NCI-H2107 (cell line): ENCODE measurements at places on chromosomes 2 and 18.

- no peak for DNase-seq
Observed at GRCh38 chr18:7363338-7363737, 132.4 kb downstream of the LRRC30 start.

- DNase-seq = no peak
Observed at GRCh38 chr2:179129574-179130238, 79.8 kb upstream of the CCDC141 start.

DNA sequence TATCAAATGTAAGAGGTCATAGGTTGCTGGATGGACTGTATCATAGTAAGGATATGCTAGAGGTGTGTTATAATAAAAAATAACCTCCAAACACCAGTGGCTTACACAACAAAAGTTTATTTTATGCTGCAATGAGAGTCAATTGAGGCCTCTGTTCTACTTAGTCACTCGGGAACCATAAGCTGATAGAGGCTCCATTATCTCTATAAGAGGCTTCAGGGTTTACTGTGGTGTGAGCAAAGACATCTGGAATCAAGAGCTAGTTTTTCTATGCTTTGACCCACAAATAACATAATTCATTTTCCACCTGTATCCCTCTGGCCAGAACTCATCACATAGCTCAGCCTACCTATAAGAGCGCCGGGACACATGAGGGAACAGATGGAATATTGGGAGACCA is 47.5 kb upstream of the NEMP2 start:
- no peak for DNase-seq

GRCh38 chr18:12236934-12237832 is 17.0 kb upstream of the CIDEA start:
- DNase-seq = peak; percentile 34

GRCh38 chr2:203071148-203071547 is 56.5 kb downstream of the NBEAL1 start:
- no peak for DNase-seq

DNA sequence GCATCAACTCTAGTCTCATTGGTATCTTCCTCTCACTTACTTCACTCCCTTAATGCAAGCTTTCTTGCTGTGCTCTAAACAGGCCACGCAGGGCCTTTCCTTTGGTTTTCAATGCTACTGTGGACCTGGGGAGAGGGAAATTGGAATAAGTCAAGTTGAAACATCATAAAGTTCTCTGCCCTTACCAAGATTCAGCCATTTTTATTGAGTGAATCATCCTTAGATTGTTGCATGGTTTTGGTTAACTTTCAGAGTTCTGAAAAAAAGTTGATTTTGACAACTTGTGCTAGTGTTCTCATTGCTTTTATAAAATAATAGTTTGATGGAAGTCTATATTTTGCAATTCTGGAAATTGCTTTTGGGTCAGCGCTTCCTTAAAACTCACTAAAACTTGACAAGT is 852.8 kb upstream of the ACVR2A start:
- DNase-seq = no peak

DNA sequence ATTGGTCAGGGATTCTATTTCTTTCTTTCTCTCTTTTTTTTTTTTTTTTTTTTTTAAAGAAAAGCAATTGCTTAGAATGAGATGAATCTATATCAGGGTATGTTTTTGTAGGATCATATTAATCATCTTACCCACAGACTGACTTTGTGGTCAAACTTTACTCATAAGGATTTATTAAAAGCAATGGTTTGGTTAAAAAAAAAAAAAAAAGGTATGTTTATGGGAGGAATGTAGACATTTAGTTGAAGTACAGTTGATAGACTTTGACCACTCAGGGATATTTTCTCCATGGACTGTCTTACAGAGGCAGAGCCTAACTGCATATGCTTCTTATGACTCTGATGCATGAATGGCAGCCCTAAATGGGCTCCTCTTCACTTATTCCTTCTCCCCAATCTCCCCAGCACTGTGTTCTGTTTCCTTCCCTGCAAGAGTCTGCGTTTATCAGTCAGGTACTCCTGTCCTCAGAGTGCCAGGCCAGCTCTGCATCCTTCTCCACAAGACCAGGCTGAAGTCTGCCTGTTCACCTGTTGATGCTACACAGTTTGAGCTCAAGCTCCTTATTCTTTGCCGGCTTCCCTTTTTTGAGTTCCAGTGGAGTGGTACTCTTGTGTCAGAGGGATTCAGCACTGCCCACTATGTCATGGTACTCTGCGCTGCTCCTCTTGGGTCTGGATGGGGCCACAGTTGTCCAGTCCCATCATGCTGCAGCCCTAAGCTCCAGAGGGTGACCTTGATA is 24.3 kb downstream of the CRIM1 start:
- no peak for DNase-seq

GRCh38 chr2:69469784-69470183 is 32.5 kb upstream of the NFU1 start:
- DNase-seq = no peak

GRCh38 chr2:205148755-205149154 is 533.5 kb upstream of the NRP2 start:
- peak; percentile 30 for DNase-seq

DNA sequence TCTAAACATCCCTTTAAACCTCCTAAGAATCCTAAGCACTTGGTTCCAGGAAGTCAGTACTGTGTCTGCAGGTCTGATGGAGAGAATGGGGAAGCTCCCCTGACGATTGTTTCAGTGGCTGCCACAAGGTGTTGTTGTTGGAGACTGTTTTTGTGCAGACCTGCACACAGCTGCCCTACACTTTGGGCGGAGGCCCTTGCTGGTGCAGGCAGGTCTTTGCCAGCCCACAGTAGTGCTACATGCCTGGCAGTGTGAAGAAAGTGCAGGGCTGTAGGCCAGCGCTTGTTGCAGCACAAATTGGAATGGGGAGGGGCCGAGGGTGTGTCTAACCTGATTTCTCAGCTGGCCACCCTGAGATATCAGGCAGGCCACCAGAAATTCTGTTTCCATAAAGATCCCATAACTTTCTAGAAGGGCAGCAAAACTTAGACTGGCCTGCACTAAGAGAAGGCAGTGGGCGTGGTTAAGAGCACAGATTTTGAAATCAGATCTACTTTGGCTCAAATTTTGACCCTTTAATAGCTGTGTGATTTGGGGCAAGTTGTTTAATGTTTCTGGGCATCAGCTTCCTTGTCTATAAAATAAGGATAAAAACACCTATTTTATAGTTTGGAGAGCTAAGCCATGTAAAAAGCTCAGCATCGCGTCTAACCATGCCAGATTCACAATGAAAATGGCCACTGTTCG is 83.7 kb upstream of the SLC1A4 start:
- DNase-seq = no peak

DNA sequence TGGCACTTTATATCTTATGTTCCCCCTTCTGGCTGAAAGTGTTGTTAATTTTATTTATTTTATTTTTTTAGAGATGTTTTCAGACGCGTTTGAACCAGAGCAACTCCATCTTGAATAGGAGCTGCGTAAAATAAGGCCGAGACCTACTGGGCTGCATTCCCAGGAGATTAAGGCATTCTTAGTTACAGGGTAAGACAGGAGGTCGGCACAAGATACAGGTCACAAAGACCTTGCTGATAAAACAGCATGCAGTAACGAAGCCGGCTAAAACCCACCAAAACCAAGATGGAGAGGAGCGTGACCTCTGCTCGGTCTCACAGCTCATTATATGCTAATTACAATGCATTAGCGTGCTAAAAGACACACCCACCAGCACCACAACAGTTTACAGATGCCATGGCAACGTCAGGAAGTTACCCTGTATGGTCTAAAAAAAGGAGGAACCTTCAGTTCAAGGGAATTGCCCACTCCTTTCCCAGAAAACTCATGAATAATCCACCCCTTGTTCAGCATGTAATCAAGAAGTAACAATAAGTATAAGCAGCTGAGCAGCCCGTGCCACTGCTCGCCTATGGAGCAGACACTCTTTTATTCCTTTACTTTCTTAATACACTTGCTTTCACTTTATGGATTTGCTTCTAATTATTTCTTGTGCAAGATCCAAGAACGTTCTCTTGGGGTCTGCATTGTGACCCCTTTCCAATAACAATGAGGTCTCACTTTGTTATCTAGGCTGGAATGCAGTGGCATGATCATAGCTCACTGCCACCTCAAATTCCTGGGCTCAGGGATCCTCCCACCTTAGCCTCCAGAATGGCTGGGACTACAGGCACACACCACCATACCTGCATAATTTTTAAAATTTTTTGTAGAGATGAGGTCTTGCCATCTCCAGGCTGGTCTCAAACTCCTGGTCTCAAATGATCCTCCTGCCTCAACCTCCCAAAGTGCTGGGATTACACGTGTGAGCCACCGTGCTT is 55.9 kb downstream of the CACNB4 start:
- no peak for DNase-seq

DNA sequence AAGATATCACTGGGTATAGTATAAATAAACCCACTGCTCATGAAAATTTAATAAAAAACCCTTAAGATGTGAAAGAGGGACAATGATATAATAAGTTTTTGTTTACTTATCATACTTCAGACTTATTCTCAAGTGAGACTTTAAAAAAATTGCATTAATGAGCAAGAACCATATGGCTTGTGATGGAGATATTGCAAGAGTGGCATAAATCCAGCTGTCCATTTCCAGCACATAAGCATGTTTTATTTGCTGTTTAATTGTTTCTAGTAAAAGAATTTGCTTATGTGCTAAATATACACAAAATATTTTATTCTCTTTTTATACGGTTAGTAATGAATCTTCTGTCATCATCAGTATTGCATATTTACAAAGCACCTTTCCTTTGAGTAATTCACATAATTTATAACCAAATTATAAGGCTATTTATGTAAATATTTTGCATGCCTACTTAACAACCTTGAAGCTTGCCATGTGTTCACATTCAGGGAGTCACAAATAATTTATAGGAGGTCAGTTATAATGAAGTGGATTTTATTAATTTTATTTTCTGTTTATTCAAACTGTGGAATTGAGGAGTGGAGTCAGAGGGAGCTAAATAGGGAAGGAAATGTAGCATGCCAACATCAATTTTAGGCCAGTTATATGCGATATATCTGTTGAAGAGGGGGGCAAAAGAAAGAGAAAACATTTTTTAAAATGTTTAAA is 318.5 kb upstream of the CWC22 start:
- no peak for DNase-seq

DNA sequence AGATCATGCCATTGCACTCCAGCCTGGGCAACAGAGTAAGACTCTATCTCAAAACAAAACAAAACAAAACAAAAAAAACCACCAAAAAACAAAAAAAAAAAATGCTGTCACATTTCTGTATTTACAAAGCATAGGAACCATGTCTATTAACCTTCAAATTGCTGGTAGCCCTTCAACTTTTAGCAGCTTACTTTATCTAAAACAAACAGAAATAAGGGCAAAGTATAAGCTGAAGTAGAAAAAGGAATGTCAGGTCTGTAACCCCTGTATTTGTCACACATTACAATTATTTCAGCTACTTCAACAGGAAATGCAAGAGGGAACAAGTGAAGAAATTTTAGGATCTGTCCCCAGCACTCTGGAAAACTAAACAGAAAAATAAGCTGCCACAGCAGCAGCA is 25.4 kb downstream of the TYMS start:
- no peak for DNase-seq

GRCh38 chr2:11305958-11306357 is 38.5 kb downstream of the ROCK2 start:
- no peak for DNase-seq

GRCh38 chr2:10634495-10634894 is 55.3 kb downstream of the NOL10 start:
- DNase-seq = no peak

DNA sequence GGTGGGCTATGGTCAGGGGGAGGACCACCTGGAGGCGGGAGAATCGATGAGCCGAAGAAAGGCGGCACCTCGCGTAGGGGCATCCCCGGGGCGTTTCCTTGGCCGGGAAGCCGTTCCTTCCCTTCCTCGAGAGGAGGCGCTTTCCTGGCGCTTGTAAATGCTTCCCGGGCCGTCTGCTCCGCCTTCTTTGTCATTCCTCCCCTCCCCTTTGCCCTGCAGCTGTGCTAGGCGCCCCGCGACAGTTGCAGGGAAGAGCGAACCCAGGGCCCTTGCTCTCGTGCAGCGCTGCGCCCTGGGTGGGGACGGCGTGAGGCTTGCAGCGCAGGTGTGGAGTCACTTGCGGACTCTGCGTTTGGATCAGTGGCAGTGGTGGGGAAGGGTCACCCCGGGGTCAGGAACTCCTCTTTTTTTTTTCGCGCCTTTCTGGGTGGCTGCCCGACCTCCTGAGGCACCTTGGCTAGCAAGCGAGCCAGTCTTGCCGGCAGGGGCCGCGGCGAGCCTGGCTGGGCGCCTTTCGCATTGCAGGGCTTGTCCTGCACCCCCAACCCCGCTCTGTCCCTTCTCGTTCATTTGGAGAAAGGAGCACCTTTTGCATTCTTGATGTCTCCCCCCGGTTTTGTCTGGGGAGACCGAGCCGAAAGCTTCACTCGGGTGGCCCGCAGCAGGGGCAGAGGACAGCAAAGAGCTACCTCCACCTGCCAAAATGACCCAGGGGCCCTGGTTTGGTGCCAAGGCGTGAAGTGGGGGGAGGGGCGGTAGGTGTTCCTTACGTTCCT is 858 bp downstream of the KCNS3 start:
- DNase-seq = no peak

- DNase-seq = no peak
Observed at GRCh38 chr2:167492486-167492885, 604.2 kb downstream of the XIRP2 start.

DNA sequence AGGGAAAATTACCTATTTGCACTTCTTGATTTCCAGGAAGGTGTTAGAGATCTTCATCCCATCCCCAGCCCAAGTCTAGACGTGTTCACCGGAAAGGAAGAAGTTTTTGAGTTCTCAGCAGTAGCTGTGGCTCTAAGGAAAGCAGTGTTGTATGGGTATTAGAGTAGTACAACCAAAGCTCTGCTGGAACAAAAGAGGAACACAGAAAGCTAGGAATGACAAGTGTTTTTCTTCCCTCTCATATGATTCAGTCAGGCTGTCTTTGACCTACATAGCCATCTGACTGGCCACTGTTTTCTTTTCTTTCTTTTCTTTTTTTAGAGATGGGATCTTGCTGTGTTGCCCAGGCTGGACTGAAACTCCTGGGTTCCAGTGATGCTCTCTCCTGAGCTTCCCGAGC is 82.7 kb upstream of the SLC39A10 start:
- no peak for DNase-seq

DNA sequence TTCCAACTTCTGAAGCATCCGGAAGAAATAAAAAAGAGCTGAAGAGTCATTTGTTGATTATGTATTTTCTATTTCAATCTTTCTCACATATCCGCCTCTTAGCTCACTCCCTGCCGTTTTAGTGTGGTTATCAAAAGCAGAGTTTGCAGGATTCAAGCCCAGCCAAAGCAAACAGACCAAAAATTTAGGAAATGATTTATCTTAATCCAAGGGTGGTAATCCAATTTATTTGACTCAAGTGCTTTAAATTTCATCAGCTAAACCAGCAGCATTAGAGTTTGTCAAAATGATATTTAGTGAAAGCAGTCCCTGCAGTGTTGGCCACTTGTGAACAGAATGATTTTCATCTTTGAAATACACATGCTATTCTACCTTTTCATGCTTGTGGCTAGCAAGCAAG is 129.3 kb upstream of the CCDC68 start:
- no peak for DNase-seq

- DNase-seq = no peak
Observed at GRCh38 chr18:68035774-68036522, 519.4 kb upstream of the DSEL start.

- no peak for DNase-seq
Observed at GRCh38 chr18:74778191-74778847, 180.6 kb downstream of the ZNF407 start.
